Astrocyte (in vitro differentiated cells and primary cell): ENCODE measurements at places on chromosomes 11 and 22.

DNA sequence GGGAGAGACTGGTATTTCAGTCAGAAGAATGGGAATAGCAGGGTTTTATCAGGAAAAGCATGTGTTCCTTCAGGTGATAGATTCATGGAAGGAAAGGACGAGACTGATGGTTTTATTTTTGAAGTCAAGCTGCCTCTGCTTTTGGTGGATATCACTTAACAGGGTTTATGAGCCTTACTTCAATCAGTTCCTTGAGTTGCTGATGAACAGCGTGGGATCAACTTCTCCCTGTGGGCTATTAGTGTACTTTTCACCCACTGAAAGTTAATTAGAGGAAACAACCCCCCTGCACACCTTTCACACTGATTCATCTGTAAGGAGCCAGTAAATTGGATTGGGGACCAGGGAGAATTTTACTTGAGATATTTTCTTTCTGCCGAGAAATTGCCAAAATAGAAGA is 479.0 kb downstream of the NELL1 start:
- DNase-seq, result no peak

- no peak for DNase-seq
These were observed 100.4 kb downstream of the EFCAB6 start for GRCh38 chr22:43711681-43712080.

- DNase-seq, result no peak
These were observed 36.0 kb upstream of the PACSIN2 start for GRCh38 chr22:43050995-43051394.

DNA sequence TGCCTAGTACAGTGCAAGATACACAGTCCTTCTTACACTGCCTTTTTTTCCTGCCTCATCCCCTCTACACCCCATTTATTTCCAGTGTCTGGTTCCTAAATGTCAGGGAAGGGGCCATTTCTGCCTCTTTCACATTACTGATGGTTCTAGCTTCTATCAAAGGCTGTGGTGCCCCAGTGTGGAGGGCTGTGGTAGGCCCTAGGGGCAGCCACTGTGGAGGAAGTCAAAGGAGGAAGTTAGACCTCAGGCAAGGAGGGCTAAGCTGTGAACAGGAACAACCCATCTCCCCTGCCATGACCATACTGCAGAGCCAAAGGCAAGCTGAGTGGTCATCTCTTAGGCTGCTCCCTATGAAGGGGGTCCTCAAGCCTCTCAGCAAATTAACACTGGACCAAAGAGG is 81.9 kb upstream of the CRTAM start:
- no peak for DNase-seq

DNA sequence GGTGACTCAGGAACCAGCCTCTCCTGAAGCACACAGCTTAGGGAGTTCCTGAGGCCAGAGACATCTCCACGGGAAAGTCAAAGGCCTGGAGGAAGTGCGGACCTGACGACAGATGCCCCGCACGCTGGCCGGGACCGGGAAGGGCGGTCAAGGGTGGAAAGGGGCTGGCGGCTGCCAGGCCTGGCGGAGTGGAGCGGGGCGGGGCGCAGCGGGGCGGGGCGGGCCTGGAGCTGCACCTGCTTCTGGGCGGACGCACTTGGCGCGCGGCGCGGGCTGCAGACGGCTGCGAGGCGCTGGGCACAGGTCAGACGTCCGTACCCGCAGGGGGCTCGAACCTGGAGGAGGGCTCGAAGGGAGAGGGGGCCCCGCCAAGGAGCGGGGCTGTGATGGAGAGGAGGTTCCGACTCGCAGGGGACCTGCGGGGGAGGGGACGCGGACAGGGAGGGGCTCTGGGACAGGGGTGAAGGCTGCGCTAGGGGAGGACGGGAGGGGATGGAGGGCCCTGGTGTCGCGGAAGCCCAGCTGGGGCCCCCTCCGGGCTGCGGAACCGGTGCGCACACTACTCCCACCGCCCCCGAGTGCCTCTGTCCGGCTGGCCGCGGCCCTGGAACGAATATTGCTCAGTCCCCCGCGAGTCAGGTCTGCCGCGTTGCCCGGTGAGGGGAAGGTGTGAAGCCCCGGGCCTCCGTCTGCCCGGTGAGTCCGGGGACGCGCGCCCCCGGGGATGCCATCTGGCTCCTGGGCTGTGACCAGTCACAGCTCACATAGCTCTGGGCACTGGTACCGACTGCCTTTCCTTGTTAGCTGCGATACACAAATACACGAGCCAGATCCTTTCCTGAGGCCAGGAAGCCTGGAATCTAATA is at the start of gene TMEM45B:
TSS of gene TMEM45B (plus strand) at position 253 of the 866 bp plus-strand sequence. CDS start 36,635 bp downstream, outside the sequence.
- DNase-seq, result no peak

DNA sequence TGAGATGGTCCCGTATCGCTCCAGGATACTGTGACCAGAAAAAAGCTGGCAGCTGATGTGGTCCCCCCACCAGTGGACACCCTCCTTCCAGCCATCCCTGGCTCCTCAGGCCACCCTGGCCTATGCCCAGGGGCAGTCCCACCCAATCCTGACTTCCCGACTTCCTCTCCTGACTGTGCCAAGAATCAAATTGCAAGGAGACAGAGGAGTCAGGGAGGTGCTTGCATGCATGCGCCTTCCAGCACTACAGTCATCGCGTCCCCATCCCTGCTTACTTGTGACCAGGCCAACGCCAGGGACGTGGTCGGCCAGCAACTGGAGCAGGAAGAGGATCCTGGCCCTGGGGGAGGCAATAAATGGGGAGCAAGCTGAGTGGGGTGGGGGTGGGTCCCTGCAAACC is 3.6 kb upstream of the FREY1 start:
- no peak for DNase-seq

GRCh38 chr11:119369132-119369925 is 12.2 kb downstream of the USP2 start:
- DNase-seq, result no peak

DNA sequence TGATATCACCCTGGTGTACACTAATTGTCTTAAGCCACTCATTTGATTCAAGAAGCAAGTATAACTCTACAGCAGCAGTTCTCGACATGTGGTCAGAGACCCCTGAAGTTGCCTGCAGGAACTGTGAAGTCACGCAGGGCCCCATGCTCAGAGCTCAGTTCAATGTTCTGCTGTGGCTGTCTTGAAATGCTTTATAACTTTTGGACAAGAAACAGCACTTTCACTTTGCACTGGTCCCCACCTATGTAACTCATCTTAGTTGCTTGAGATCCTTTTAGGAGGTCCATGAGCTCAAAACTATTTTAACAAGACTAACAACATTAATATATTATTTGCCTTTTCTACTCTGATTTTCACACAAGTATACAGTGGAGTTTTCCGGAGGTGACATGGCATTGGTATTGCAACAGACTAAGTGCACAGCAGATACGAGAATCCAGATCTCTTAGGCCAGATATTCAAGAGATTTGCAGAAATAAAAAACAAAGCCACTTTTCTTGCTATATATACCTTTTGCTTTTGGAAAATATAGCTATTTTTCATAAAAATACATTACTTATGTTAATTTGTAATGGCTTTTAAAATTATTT is 64.8 kb downstream of the PRR5L start:
- no peak for DNase-seq

- peak; percentile 79 for DNase-seq
These were observed 58.5 kb upstream of the PARVA start for GRCh38 chr11:12318791-12319438.
